ENCODE measurements at places on chromosomes 4 and X.

DNA sequence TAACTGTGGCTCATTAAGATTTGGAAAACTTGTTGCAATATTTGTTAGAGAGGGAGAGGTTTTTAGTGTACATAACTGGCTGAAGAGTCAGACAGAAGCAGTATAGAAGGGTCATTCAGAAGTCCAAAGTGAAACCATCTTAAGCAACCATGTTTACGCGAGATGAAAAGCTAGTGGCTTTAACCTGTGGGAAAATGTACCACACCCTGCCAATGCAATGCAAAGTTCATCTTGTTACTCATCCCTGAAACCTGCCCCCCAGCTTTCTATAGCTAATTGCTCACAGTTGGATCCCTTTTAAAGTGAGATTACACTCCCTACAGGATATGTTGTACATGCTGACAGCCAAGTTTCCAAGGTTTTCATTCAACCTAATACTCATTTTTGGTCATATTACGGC lies 96.7 kb upstream of the RAPGEF2 start:
- no peak for DNase-seq

- peak; percentile 11 for DNase-seq
Observed at GRCh38 chr4:104630272-104630671, 135.6 kb upstream of the CXXC4 start.

- DNase-seq: no peak
Observed at GRCh38 chr4:2837110-2837903, 6.3 kb upstream of the ADD1 start.

- DNase-seq: no peak
Observed at GRCh38 chr4:98267498-98267897, 6.3 kb downstream of the RAP1GDS1 start.

DNA sequence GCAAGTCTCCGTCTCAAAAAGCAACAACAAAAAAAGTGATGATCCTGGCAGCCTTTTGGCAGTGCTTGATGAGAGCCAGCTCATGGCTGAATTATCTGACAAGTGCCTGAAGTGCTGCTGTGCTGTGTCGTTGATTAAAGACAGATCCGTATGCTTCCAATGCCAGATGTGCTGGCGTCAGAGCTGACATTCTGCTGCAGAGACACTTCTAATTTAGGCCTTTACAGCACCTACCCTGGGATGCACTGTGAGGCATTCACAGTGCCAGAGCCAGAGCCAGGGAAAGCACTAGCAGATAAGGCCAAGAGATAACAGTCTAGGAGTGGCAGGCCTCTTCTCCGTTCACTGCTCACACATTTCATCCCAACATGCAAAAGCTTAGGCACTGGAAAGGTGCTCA lies 995.5 kb downstream of the RAB28 start:
- DNase-seq: peak; percentile 11

GRCh38 chr4:168409089-168409801 lies 71.0 kb downstream of the DDX60L start:
- peak; percentile 34 for DNase-seq

- DNase-seq: no peak
Observed at GRCh38 chr4:89007338-89007939, 49.5 kb downstream of the FAM13A start.

DNA sequence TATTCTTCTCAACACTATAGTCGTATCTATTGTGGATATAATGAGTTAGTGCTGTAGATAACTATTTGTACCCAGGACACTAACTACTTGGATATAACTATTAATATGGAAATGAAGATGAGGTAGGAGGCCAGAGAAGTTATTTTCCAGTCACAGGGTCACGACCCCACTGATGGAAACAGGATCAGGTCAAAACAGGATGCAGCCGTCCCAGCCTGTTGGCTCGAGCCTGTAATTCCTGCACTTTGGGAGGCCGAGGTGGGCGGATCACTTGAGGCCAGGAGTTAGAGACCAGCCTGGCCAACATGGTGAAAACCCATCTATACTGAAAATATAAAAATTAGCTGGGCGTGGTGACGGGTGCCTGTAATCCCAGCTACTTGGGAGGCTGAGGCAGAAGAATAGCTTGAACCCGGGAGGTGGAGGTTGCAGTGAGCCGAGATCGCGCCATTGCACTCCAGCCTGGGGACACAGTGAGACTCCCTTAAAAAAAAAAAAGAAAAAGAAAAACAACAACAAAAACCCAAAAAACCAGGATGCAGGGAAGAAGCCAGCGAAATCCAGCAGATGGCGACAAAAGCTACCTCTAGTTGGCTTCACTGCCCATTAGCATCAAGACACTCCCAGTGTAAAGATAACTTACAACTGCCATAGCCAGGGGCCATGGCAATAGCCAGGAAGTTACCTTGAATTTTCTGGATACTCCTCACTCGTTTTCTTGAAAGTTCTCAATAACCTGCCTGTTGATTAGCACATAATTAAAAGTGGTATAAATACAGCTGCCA lies 37.9 kb upstream of the NKAP start:
- peak; percentile 43 for DNase-seq

Measured in cardiac muscle cell (in vitro differentiated cells and primary cell).